ENCODE measurements at places on chromosomes 6 and 20.

DNA sequence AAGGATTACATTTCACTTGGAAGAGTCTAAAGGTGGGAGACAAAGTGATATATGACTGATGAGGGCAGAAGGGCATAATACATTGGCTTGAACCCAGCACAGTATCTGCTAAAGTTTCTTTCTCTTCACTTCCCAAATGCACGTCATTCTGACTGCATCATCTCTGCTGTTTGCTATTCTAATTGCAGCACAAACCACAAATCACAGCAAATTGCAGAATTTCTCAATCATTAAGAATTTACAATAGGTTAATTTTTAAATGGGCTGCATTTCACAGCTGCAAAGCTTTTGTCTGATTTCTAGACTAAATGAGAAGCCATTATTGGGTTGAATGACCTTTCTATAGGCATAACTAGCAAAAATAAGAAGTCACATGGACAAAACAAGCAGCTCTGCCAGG lies 337.0 kb downstream of the RNGTT start:
- DNase-seq, result no peak

- DNase-seq, result no peak
These were observed 232.3 kb downstream of the PRL start for GRCh38 chr6:22064558-22064957.

DNA sequence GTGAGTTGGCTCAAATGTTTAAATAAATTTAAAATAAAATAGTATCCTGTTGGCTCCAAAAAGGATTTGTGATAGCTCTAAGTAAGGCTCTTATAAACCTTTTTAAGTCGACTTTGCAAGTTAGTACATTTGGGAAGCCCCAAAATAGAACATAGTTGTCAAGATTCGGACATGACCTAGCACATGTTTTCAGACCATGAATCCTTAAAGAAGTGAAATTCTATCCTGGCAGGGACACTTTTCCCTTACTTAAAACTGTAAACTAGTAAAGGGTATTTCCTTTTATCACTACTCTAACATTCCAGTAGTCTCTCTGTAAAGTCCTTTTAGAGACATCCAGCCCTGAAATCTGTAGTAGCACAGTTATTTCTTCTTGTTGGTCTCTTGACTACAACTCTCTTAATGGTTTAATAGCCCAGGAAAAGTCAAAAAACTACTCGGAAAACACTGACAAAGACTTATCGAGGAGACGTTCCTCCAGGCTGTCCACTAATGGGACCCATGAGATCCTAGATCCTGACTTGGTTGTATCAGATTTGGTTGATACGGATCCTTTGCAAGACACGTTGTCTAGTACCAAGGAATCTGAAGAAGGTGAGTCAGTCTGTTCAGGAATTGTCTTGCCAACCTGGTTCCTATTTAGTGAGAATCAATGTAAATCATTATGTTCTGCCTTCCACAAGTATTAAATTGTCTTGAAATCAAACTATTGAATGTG lies 83.6 kb downstream of the SCAND1 start:
- DNase-seq, result no peak

DNA sequence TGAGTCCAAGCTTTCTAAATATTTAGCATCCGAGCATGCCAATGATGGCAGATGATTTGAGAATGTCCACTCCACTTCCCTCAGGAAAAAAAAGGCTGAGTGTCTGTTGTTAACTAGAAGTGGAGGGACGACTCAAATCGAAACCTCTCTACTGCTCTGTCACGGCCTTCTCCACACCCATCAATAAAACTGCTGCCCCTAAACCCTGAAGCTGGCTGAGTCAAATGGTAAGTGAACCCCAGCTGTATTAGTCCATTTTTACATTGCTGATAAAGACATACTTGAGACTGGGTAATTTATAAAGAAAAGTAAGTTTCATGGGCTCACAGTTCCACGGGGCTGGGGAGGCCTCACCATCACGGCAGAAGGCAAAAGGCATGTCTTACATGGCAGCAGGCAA lies 707.0 kb downstream of the QKI start:
- no peak for DNase-seq

DNA sequence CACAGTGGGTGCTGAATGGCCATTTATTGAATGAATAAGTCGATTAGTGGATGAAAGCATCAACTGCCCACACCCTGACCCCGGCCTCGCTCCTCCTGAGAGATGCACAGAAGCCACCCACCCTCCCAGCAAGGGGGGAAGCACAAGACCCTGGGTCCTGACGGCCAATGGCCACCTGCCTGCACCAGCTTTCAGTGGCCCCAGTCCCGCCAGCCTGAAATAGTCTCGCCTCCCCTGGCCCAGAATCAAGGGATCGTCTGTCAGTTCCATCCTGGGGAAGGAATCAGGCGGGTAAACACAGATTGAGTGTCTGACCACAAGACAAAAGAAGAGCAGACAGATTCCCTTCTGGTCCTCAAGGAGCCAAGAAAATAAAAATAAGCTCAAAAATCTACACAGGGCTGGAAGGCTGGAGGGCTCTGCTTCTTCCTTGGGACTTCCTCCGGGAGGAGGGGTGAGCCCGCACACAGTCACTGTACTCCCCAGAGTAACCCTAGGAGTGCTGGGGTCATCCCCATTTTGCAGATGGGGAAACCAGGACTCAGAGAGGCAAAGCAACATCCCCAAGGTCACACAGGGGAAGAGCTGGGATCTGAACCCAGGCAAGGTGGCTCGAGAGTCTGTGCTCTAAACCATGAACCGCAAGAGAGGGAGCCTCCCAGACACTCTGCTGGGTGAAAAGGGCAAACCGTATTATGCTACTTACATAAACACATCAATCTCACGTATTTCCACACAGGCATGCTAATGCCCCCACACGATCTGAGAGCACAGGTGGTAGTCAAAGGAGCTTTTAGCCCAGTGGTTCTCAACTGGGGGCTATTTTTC lies 7.8 kb downstream of the PREX1 start:
- DNase-seq, result no peak

DNA sequence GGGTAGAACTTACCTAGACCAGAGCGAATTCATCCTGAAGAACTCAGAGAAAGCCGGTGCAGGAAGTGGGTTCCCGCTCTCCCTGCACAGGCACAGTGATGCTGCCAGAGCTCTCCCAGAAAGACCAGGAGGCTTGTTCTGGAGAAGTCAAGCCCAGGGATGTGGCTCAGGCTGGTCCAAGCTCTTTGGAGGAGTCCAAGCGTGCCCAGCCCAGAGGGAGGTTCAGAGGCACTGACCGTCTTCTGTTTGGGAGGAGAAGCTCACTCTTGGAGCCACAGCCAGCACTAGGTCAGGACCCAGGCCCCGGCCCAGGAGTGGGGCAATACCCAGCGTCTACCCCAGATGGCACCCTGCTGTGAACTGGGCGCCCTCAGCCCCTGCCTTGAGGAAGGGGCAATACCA lies 1.5 kb upstream of the PMEPA1 start:
- no peak for DNase-seq

- DNase-seq, result no peak
These were observed 164.3 kb downstream of the RFPL4B start for GRCh38 chr6:112511441-112511840.

GRCh38 chr6:128078276-128078675 lies 177.4 kb upstream of the THEMIS start:
- DNase-seq, result no peak

GRCh38 chr6:90304308-90304707 lies 7.7 kb upstream of the BACH2 start:
- no peak for DNase-seq

- no peak for DNase-seq
These were observed 610.3 kb downstream of the RNF144B start for GRCh38 chr6:18997375-18997826.

DNA sequence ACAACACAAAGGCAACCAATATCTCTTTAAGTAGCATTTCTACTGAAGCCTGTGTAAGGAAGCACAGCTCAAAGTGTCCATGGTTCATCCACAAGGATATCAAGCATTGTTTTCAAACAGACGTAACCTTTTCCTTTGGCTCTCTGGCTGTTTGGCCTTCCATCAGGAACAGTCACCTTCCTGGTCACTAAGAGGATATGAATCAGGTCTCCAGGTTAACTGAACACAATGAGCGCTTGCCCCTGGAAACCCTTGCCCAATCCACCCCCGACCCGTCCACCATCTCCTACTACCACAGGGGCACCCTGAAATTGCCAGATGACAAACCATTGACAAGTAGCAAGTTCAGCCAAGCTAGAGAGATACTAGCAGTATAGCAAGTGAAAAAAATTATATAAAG lies 114.4 kb upstream of the COL21A1 start:
- no peak for DNase-seq

- no peak for DNase-seq
These were observed 16.2 kb downstream of the TFAP2A start for GRCh38 chr6:10398446-10399218.

- no peak for DNase-seq
These were observed 1009.2 kb upstream of the GJE1 start for GRCh38 chr6:141123497-141123896.

- DNase-seq, result no peak
These were observed 18.3 kb upstream of the DSN1 start for GRCh38 chr20:36791862-36792261.

Data from central memory CD4-positive, alpha-beta T cell (primary cell).